Endodermal cell (in vitro differentiated cells): ENCODE measurements at places on chromosomes 7 and 10. TPM values are rescaled to one million over a fixed set of nuclear protein-coding genes. Genes with fewer than 3 reads are reported as not detected.

The ST8SIA6 gene
- total RNA-seq, result 1.1 and 1.6 TPM in 2 replicates

The ENTPD1 gene
- 2.0 to 3.9 TPM (median 2.7 TPM) in 3 replicates for total RNA-seq

The OPALIN gene
- not detected in 2 replicates for total RNA-seq

The STEAP2 gene
- total RNA-seq, result 4.0 and 4.2 TPM in 2 replicates

The RBM33 gene
- 70.0 to 94.5 TPM (median 86.8 TPM) in 3 replicates for total RNA-seq

The CHN2 gene
- total RNA-seq, result 3.3 to 14.9 TPM (median 14.0 TPM) in 3 replicates

The FAM237B gene
- not detected in 2 replicates for total RNA-seq

The METTL27 gene
- 18.2 to 24.2 TPM (median 22.2 TPM) in 3 replicates for total RNA-seq

The ABCB1 gene
- total RNA-seq, result 0.07 and 0.14 TPM in 2 replicates

The CHAT gene
- not detected in 2 replicates for total RNA-seq

The GPRIN2 gene
- total RNA-seq, result 13.1 and 16.1 TPM in 2 replicates

The GJD4 gene
- total RNA-seq, result 0.22 TPM in 1 of 3 replicates, not detected in the others

The LIPK gene
- total RNA-seq, result not detected in 2 replicates

The ITIH5 gene
- 2.8 and 2.9 TPM in 2 replicates for total RNA-seq

The GIMAP6 gene
- total RNA-seq, result not detected in 2 replicates

The SFMBT2 gene
- 3.3 and 5.3 TPM in 2 replicates for total RNA-seq

The WAC gene
- 110 to 156 TPM (median 133 TPM) in 3 replicates for total RNA-seq

The CUTC gene
- 20.9 to 22.9 TPM (median 21.2 TPM) in 3 replicates for total RNA-seq

The NOC3L gene
- 18.8 and 21.5 TPM in 2 replicates for total RNA-seq

The CYP3A7 gene
- total RNA-seq, result not detected in 3 replicates

The CABCOCO1 gene
- 0.93 and 1.0 TPM in 2 replicates for total RNA-seq

The CCDC7 gene
- 2.6 to 4.3 TPM (median 4.3 TPM) in 3 replicates for total RNA-seq

The PRR15 gene
- 2.7 to 5.0 TPM (median 4.0 TPM) in 3 replicates for total RNA-seq

The MUC12 gene
- total RNA-seq, result 2.9 and 4.5 TPM in 2 replicates

The SPDYE8 gene
- not detected in 3 replicates for total RNA-seq

The SEMA3D gene
- 6.4 to 7.4 TPM (median 6.5 TPM) in 3 replicates for total RNA-seq

The C10orf105 gene
- total RNA-seq, result 0.19 to 0.57 TPM (median 0.33 TPM) in 3 replicates

The AS3MT gene
- 10.2 and 11.8 TPM in 2 replicates for total RNA-seq

The TAS2R4 gene
- total RNA-seq, result 1.3 to 2.8 TPM (median 2.5 TPM) in 3 replicates

The MMRN2 gene
- 0.40 to 1.00 TPM (median 0.80 TPM) in 3 replicates for total RNA-seq

The C7orf33 gene
- not detected in 3 replicates for total RNA-seq

The PDZD7 gene
- 0.49 to 1.0 TPM (median 0.99 TPM) in 3 replicates for total RNA-seq

The SDK1 gene
- 22.7 to 44.6 TPM (median 25.6 TPM) in 3 replicates for total RNA-seq

The HTR5A gene
- total RNA-seq, result 0.46 TPM in 1 of 3 replicates, not detected in the others

The IKZF1 gene
- 0.23 to 0.65 TPM (median 0.44 TPM) in 3 replicates for total RNA-seq

The MTPN gene
- 74.5 and 80.3 TPM in 2 replicates for total RNA-seq

The ACTA2 gene
- total RNA-seq, result 0.38 to 0.54 TPM in 2 of 3 replicates, not detected in the other

The ZCCHC24 gene
- 4.4 to 10.7 TPM (median 10.4 TPM) in 3 replicates for total RNA-seq

The WEE2 gene
- total RNA-seq, result not detected in 2 replicates

The TMEM270 gene
- not detected in 2 replicates for total RNA-seq

The MACC1 gene
- total RNA-seq, result 2.0 to 2.7 TPM (median 2.3 TPM) in 3 replicates

The CDNF gene
- 0.61 and 1.2 TPM in 2 replicates for total RNA-seq

The ERV3-1 gene
- 42.9 to 45.3 TPM (median 44.6 TPM) in 3 replicates for total RNA-seq

The PARD3 gene
- 58.9 to 74.8 TPM (median 59.6 TPM) in 3 replicates for total RNA-seq

The FANK1 gene
- 8.6 to 10.0 TPM (median 9.7 TPM) in 3 replicates for total RNA-seq

The LRIT1 gene
- not detected in 3 replicates for total RNA-seq

The TRPV6 gene
- 2.7 and 3.3 TPM in 2 replicates for total RNA-seq

The SSC4D gene
- 18.3 and 21.9 TPM in 2 replicates for total RNA-seq

The PHYHIPL gene
- 0.32 and 0.68 TPM in 2 replicates for total RNA-seq

The ZNF138 gene
- total RNA-seq, result 25.0 and 28.0 TPM in 2 replicates

The NPFFR1 gene
- not detected in 3 replicates for total RNA-seq

The CDK14 gene
- total RNA-seq, result 8.7 and 11.4 TPM in 2 replicates

The NOS3 gene
- total RNA-seq, result 2.3 and 2.5 TPM in 2 replicates

The MACROH2A2 gene
- total RNA-seq, result 139 to 197 TPM (median 187 TPM) in 3 replicates

The SORCS1 gene
- total RNA-seq, result 79.6 to 86.0 TPM (median 83.3 TPM) in 3 replicates

The PCDH15 gene
- total RNA-seq, result 0.86 and 0.95 TPM in 2 replicates

The GLI3 gene
- 7.8 to 12.4 TPM (median 10.2 TPM) in 3 replicates for total RNA-seq

The BLNK gene
- not detected in 3 replicates for total RNA-seq

The TCAF2 gene
- 0.11 TPM in 1 of 2 replicates, not detected in the other for total RNA-seq

The KCNMA1 gene
- 0.55 to 0.70 TPM (median 0.63 TPM) in 3 replicates for total RNA-seq
